Spinal cord (tissue), 10 donors: ENCODE measurements at places on chromosomes 6 and 20.

DNA sequence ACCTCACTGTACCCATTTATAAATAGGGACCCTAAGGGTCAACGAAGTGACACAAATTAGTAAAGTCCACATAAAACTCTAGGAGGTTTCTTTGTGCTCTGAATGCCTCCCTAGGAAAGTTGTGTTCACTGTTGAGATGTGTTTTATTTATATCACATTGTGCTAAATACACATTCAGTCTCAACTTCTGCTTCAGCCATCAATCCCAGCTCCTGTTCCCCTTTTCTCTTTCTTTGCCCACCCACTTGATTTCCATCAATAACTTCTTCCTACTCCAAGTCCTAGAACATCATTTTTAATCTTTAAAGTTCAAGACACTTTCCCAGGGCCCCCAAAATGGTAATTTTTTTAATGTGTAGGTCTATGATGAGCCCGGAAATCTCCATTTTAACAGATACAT is 208.3 kb upstream of the RAB32 start:
- no peak for DNase-seq

GRCh38 chr20:622161-622560 is 12.1 kb upstream of the TCF15 start:
- DNase-seq: no peak

DNA sequence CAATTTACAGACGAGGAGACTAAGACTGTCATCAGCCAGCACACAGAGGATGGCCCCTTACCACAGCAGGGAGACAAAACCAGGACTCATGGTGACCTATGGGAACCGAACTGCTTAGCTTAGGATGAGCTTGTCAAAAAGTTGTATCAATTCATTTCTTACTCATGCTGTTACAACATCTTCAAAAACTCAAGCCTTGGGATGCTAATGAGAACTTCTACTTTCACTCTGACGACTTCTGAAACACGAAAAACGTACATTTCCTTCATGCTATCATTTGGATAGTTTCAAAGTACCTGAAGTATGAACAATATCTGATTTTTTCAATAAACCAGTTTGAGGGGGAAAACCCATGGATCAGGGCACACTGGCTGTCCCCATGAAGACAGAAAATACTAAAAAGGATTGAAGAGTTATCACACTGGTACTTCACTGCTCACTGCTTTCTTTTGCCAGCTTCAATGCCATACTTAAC is 31.9 kb downstream of the HIVEP2 start:
- DNase-seq: no peak

DNA sequence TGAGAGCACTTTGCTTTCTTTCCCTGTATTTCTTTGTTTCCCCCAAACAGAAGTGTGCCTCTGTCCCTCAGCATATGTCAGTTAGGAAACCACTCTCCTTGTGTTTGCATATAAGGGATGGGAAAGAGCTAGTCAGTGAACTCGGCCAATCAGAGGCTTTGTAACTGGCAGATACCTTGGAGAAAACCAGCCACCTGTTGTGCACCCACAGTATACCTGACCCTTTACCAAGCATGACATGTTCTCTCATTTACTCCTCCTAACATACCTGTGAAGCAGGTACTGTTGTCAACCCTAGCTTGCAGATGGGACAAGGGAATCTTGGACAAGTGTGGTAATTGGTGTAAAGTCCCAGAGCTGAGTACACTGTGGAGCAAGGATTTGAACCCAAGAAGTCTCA is 96.1 kb upstream of the FAM8A1 start:
- DNase-seq: no peak

GRCh38 chr6:157233156-157233555 is 90.2 kb downstream of the TMEM242 start:
- DNase-seq: no peak

GRCh38 chr6:157541618-157542413 is 160.8 kb downstream of the ZDHHC14 start:
- DNase-seq: no peak

DNA sequence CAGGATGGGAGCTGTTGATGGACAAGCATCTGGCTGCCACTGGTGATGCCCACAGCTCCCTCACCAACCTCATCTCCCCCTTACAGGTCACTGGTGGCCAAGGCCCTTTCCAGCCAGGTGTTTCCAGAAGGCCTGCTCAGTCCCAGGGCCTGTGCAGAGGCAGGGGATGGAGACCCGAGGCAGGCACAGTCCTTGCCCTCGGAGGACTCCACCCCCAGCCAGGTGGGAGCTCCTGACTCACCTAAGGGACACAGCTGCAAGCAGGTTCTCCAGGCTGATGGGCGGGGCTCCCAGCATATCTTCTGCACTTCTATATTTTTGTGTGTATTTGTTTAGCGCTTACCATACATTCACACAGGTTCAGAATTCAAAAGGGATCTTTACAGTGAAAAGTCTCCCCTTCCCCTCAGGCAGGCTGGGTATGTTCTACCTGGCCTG is 17.4 kb downstream of the PRPH2 start:
- no peak for DNase-seq

DNA sequence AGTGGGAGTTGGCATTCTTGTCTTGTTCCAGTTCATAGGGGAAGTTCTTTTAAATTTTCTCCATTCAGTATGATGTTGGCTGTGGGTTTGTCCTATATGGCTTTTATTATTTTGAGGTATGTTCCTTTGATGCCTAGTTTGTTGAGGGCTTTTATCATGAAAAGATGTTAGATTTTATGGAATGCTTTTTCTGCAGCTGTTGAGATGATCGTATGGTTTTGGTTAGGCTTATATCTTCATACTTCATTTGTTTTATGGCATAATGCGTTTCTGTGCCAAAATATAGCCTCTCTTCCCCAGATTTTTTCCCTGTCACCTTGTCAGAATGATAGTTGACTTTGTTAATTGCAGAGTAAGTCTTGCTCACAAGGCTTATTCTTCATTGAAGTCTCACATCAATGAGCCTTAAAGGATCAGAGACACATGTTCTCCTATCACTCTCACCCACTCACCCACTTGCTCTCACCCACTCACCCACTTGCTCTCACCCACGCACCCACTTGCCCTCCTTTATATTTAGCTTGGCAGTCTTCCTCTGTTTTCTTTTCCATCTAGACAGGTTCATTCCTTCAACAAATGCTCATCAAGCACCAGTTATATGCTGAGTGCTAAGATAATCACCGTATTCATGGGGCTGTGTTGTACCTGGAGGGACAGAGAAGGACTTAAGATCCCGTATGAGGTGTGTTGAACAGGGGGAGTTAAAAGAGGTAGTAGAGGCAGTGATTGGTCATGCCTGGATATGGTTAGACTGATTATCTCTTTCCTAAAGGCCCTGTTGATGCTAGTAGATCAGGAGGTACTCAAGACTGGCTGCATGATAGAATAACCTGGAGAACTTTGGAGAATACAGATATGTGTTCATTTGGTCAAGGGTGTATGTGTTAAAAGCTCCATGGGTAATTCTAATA is 19.3 kb downstream of the UST start:
- no peak for DNase-seq

DNA sequence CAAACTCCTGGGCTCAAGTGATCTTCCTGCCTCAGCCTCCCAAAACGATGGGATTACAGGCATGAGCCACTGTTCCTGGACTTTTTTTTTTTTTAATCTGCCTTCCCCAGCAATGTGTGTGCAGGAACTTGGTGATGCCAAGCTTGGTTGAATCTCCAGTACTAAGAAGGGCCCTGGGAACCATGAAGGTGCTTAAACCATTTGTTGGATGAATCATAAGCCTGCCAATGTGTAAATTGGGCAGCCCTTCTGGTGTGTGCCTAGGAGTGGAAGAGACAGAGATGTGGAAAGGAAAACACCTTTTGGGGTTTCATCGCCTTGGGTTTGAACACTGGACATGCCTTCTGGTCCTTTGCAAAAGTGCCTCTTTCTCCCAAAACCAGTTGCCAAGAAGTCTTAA is 7.1 kb upstream of the SPO11 start:
- no peak for DNase-seq

GRCh38 chr6:39344821-39345280 is 22.3 kb upstream of the KCNK16 start:
- no peak for DNase-seq
